GF-D8 (cell line): ENCODE measurements at places on chromosomes 5 and 9.

- DNase-seq = no peak
Measured at GRCh38 chr9:14089051-14089803, 224.7 kb downstream of the NFIB start.

DNA sequence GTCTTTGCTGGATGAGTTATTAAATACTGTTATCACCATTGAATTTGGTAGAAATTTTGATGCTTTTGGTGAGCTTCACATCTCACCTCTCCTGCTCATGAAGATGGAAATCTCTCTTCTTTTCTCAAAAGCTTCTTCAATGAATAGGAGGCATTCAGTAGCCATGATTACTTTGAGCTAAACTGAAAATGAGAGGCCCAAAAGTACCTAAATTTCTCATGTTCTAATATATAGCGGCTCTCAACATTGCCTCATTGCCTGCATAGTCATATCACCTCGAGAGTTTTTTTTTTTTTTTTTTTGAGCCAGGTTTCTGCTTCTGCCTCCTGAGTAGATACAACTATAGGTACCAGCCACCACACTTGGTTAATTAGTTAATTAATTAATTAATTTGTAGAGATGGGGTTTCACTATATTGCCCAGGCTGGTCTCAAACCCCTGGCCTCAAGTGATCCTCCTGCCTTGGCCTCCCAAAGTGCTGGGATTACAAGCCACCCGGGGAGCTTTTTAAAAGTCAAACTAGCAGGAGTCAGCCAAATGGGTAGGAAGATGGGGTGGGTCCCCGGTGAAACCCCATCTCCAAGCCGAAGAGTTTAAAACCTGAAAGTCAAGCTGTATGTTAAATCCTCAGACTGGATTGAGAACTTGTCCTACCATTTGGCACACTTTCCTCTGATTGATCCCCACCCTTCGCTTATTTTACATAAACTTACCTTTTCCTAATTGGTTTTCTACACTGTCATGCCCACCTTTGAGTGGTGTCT lies 169.0 kb downstream of the DOCK2 start:
- no peak for DNase-seq

DNA sequence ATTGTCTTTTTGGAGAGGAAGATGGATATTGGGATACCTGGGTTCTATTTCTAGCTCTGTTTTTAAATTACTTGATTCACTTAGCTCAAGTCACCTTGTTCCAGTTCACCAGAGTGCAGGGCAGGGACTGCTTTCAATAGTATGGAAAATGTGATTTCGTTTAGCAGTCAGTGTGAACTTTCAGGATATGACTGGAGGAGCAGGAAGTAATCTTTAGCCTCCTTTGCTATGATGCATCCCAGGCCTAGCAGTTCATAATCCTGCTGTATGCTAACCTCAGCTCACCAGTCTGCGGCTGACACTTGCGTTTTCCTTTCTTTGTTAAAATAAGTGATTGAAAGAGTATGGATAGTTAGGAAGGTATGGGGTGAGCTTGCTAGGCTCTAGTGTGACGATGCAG lies 169.7 kb downstream of the ARHGAP26 start:
- DNase-seq = no peak

DNA sequence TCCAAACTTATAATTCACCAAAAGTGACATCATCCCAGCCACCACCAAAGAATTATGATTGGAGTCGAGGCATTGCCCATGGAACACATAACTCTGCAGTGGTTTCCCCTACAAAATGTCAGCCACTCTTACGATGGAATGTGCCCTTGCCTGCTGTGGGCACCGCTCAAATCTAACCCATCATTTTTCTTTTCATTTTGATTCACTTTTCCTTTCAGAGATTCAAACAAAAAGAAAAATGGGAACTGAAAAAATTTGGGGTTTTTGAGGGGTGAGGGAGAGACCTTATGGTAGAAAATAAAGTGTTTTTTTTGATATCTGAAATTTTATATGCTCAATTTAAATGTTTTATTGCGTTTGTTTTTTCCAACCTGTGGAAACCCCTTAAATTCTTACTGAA lies 28.1 kb downstream of the SMARCA2 start:
- DNase-seq = no peak

DNA sequence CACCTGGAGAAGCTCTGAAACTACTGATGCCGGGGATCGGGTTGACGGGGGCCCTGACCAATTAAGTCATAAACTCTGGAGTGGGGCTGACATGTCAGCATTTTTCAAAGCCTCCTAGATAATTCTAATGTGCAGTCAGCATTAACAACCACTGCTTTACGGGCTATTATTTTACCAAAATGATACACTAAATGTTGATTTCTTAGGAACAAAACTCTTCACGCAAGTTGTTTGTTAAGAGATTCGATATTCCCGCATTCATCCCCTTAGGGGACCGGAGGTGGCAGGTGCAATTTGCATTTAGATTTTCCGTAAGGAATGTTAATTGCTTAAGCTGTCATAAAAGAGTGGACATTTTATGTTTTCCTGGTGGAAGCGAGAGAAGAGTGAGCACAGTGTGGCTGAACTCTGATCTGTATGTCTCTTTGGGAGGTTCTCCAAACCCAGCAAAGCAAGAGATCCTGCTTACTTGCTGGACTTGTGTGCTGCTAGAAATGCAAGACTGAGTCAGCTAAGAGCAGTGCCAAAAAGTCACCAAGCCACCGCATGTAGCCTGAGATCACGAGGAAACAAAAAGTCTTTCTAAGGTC lies 77.6 kb downstream of the UGCG start:
- no peak for DNase-seq

- no peak for DNase-seq
Measured at GRCh38 chr5:127799293-127799905, 96.2 kb downstream of the CCDC192 start.

DNA sequence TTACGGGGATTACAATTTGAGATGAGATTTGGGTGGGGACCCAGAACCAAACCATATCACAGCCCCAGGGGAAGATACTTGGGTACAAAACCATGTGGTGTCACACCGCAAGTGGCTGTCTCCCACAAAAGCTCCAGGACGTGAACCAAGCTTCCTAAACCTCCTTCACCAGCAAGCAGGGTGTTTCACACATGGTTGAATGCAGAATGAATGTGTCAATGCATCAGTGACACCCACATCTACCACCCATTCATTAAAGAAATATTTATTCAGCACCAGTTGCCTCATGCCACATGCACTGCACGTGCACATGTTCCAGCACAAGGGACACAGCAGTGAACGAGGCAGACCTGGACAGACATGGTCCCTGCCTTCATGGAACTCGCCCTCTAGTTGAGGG lies 70.9 kb upstream of the SPOCK1 start:
- DNase-seq = no peak

DNA sequence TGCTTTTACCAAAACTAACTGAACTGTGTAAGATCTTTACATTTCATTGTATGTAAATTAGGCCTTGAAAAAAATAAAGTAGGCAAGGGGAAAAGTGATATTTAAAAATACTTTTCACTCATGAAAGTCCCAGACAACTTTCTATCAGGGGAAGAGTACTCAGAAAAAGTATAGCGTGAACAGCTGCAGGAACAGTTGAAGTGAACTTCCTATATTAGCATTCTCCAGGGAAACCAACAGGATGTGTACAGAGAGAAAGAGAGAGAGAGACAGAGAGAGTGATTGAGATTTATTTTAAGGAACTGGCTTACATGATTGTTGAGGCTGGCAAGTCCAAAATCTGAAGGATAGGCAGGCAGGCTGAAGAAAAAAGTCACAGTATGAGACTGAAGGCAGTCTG lies 42.0 kb downstream of the ERMP1 start:
- DNase-seq = no peak
